ENCODE measurements at places on chromosomes 6 and 20. TPM values are rescaled to one million over a fixed set of nuclear protein-coding genes. Genes with fewer than 3 reads are reported as not detected.

The CALHM6 gene
- total RNA-seq: 0.31 TPM

The TINAG gene
- total RNA-seq: not detected

The PEX6 gene
- total RNA-seq: 27.5 TPM

The FLRT3 gene
- not detected for total RNA-seq

The SAMD10 gene
- total RNA-seq: 3.2 TPM

The ZFP57 gene
- not detected for total RNA-seq

The RUNX2 gene
- total RNA-seq: 7.4 TPM

The SCUBE3 gene
- 39.2 TPM for total RNA-seq

DNA sequence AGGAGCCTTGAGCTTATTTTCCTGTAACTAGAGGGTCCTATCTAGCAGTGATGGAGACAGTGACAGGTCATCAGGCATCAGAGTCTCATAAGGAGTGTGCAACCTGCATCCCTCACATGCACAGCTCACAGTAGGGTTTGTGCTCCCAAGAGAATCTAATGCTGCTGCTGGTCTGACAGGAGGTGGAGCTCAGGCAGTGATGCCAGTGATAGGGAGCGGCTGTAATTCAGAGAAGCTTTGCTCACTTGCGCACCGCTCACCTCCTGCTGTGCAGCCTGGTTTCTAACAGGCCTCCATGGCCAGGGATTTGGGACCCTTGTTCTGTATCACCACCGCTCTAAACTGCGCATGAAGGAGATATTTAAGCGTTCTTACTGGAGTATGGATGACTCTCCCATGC, 5.3 kb downstream of the KIF25 start:
- H3K27ac ChIP-seq: no peak overlapping the region
- peaks cover 13% of the 10 kb centered on the region for H3K4me1 ChIP-seq
- peaks cover 27% of the 10 kb centered on the region for H3K27me3 ChIP-seq
- H3K36me3 ChIP-seq: no peaks in the 10 kb centered on the region
- H3K4me3 ChIP-seq: no peak overlapping the region
- DNase-seq: no peak

GRCh38 chr6:16533210-16533609, 228.1 kb downstream of the ATXN1 start:
- no peaks in the 10 kb centered on the region for H3K27me3 ChIP-seq
- H3K4me1 ChIP-seq: peaks cover 20% of the 10 kb centered on the region
- no peaks in the 10 kb centered on the region for H3K36me3 ChIP-seq
- peak overlapping the region; percentile 65 for H3K27ac ChIP-seq
- H3K4me3 ChIP-seq: no peak overlapping the region
- DNase-seq: no peak

- peaks cover 4% of the 10 kb centered on the region for H3K27me3 ChIP-seq
- no peaks in the 10 kb centered on the region for H3K36me3 ChIP-seq
- DNase-seq: no peak
Measured at GRCh38 chr6:37104824-37105147, 65.2 kb upstream of the PIM1 start.

- peaks cover 5% of the 10 kb centered on the region for H3K27me3 ChIP-seq
- no peak overlapping the region for H3K27ac ChIP-seq
- no peak overlapping the region for H3K4me3 ChIP-seq
Measured at GRCh38 chr6:13273931-13274706, 54.2 kb downstream of the TBC1D7 start.

DNA sequence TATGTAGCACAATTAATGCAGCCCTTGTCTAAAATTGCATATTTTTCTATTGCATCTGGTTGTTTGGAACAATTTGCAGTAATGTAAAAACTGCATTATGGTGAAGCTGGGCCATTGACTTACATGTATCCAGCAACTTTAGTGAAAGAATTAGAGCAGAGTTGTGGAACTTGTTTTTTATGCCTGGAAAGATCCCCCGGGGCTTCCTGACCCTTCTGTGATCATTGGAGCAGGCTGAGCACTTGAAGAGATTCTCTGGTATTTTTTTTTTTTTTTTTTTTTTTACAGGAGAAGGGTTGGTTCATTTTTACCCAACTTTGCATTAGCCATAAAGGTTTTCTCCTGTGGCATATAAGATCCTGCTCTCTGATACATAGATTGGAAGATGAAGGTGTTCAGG, 45.0 kb downstream of the LIN28B start:
- H3K27me3 ChIP-seq: peaks cover 6% of the 10 kb centered on the region
- H3K4me3 ChIP-seq: no peak overlapping the region
- H3K36me3 ChIP-seq: no peaks in the 10 kb centered on the region
- no peak for DNase-seq
- no peaks in the 10 kb centered on the region for H3K4me1 ChIP-seq
- no peak overlapping the region for H3K27ac ChIP-seq

DNA sequence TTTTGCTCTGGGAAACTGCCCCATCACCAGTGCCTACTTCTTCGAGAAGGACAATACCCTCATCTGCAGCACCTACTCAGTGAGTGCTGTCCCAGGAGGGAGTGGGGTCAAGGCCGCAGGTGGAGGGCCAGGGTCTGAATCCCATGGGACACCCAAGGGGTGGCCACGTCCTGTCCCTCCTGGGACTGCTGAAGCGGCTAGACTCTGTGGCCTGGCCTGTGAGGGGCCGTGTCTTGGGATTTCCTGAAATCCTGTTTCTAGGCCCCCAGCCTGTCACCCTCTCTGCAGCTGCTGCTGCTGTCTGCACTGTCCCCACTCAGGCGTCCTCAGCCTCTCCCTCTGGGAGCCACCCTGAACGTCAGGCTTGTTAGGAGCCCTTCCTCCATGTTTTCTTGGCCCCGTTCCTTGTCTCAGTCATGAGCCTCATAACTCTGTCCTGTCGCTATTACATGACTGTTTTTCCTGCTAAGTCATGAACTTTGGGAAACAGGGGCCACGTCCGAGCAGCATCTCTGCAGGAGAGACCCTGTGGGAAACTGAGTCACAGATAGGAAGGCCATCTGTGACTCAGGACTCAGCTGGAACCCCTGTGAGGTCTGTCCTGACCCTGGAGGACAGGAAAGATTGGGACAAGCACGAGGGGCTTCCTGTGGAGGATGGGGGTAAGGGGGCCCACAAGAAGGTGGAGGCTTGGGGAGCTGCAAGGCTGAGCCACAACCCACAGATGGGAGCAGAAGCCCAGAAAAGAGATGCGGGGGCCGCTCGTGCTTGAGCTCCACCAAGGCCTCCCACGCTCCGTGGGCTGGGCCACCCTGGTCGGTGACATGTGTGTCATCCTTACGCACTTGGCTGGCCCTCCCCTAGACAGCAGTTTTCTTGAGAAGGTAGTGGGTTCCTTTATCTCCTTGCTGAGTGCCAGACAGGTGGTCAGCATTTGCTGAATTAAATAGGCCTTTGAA, 49.9 kb downstream of the EFCAB8 start:
- no peak overlapping the region for H3K4me3 ChIP-seq
- no peaks in the 10 kb centered on the region for H3K4me1 ChIP-seq
- H3K36me3 ChIP-seq: no peaks in the 10 kb centered on the region
- H3K27ac ChIP-seq: no peak overlapping the region

DNA sequence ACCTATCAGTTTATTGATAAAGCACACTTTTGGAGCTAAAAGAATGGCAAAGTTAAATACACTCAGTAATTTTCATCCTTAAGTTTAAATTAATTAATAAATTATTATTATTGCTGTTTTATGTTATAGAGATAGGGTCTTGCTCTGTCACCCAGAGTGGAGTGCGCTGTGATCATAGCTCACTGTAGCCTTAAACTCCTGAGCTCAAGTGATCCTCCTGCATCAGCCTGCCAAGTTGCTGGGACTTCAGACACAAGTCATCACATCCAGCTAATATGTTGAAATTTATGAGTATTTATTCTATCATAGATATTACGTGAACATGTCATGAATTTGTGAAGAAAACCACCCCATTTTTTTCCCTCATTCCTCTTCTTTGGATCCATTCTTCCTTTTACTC, 64.2 kb downstream of the GJA1 start:
- H3K27ac ChIP-seq: no peak overlapping the region
- H3K4me1 ChIP-seq: peaks cover 17% of the 10 kb centered on the region
- DNase-seq: no peak
- H3K36me3 ChIP-seq: no peaks in the 10 kb centered on the region
- peaks cover 2% of the 10 kb centered on the region for H3K27me3 ChIP-seq
- no peak overlapping the region for H3K4me3 ChIP-seq

GRCh38 chr20:11676630-11677287, 240.9 kb upstream of the BTBD3 start:
- DNase-seq: peak; percentile 26
- H3K36me3 ChIP-seq: no peaks in the 10 kb centered on the region
- no peak overlapping the region for H3K27ac ChIP-seq

GRCh38 chr6:43781941-43782704, 12.1 kb downstream of the VEGFA start:
- H3K4me1 ChIP-seq: no peaks in the 10 kb centered on the region
- DNase-seq: no peak
- H3K27ac ChIP-seq: no peak overlapping the region
- H3K36me3 ChIP-seq: peaks cover 27% of the 10 kb centered on the region

GRCh38 chr20:13231031-13231752, 10.1 kb downstream of the ISM1 start:
- peak; percentile 2 for DNase-seq
- no peaks in the 10 kb centered on the region for H3K27me3 ChIP-seq
- no peak overlapping the region for H3K4me3 ChIP-seq

- no peak overlapping the region for H3K27ac ChIP-seq
- H3K27me3 ChIP-seq: no peaks in the 10 kb centered on the region
- DNase-seq: no peak
- no peak overlapping the region for H3K4me3 ChIP-seq
- no peaks in the 10 kb centered on the region for H3K36me3 ChIP-seq
Measured at GRCh38 chr6:42275376-42276033, 57.8 kb upstream of the MRPS10 start.

- H3K27me3 ChIP-seq: no peaks in the 10 kb centered on the region
- peaks cover 5% of the 10 kb centered on the region for H3K36me3 ChIP-seq
- no peak overlapping the region for H3K27ac ChIP-seq
- H3K4me1 ChIP-seq: peaks cover 39% of the 10 kb centered on the region
- no peak for DNase-seq
- no peak overlapping the region for H3K4me3 ChIP-seq
Measured at GRCh38 chr6:142816031-142816430, 128.9 kb downstream of the HIVEP2 start.

- peaks cover 58% of the 10 kb centered on the region for H3K36me3 ChIP-seq
- peaks cover 89% of the 10 kb centered on the region for H3K4me1 ChIP-seq
- no peaks in the 10 kb centered on the region for H3K27me3 ChIP-seq
- no peak for DNase-seq
Measured at GRCh38 chr6:56689114-56689513, 46.4 kb upstream of the DST start.

DNA sequence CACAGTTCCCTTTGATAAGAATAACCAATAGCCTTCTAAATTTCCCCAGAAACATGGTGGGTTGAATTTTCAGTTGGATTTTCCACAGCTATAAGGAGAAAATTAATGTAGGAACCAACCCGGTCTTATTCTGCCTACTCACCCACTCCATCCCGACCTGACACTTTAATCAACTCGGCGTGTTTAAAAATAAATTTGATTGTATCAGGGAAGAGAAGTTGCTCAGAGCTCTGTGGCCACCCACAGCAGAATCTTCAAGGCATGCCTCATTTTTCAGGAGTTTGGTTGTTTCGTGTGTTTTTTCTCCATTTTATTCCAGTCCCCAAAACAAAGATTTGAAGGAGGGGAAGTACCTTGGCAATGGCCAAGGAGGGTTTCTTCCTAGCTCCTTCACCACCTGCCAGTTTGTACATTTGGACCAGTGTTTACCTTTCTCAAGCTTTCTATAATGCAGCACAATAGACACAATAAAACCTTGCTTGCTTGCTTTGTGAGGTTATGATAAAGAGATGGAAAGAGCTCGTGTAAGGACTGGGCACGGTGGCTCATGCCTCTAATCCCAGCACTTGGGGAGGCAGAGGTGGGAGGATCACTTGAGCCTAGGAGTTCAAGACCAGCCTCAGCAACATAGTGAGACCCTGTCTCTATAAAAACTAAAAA, 297.2 kb upstream of the JARID2 start:
- no peak for DNase-seq
- no peaks in the 10 kb centered on the region for H3K4me1 ChIP-seq
- H3K27me3 ChIP-seq: peaks cover 12% of the 10 kb centered on the region
- H3K36me3 ChIP-seq: no peaks in the 10 kb centered on the region

DNA sequence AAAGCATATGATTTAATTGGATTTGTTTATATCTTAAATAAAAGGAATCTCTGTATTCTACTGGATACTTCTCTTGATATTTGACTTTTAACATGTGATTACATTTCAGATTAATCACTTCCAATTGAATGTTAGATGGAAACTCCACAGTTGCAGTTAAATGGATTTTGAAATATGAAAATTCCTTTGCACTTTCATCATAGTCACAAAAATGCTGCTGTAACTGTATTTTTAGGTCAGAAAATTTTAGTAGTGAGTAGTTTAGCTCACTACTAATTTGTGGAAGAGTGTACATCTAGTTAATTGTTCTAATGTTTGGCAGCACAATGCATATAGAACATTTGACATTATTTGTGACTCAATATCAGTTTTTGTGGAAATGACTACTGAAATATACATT, 26.8 kb downstream of the PTCHD4 start:
- no peak overlapping the region for H3K4me3 ChIP-seq
- no peak overlapping the region for H3K27ac ChIP-seq
- DNase-seq: no peak
- H3K27me3 ChIP-seq: no peaks in the 10 kb centered on the region
- peaks cover 38% of the 10 kb centered on the region for H3K4me1 ChIP-seq
- H3K36me3 ChIP-seq: no peaks in the 10 kb centered on the region

GRCh38 chr6:36104836-36105235, 25.5 kb upstream of the MAPK13 start:
- H3K4me3 ChIP-seq: no peak overlapping the region
- peaks cover 7% of the 10 kb centered on the region for H3K4me1 ChIP-seq
- peaks cover 43% of the 10 kb centered on the region for H3K36me3 ChIP-seq
- peaks cover 3% of the 10 kb centered on the region for H3K27me3 ChIP-seq

GRCh38 chr6:5435449-5435848, 174.1 kb downstream of the FARS2 start:
- peaks cover 7% of the 10 kb centered on the region for H3K36me3 ChIP-seq
- DNase-seq: peak; percentile 33
- H3K27me3 ChIP-seq: no peaks in the 10 kb centered on the region
- H3K4me1 ChIP-seq: peaks cover 37% of the 10 kb centered on the region
- peak overlapping the region; percentile 40 for H3K4me3 ChIP-seq

GRCh38 chr20:19453410-19453809, 241.0 kb downstream of the SLC24A3 start:
- no peak overlapping the region for H3K27ac ChIP-seq
- H3K36me3 ChIP-seq: no peaks in the 10 kb centered on the region
- no peak for DNase-seq
- peaks cover 2% of the 10 kb centered on the region for H3K27me3 ChIP-seq

DNA sequence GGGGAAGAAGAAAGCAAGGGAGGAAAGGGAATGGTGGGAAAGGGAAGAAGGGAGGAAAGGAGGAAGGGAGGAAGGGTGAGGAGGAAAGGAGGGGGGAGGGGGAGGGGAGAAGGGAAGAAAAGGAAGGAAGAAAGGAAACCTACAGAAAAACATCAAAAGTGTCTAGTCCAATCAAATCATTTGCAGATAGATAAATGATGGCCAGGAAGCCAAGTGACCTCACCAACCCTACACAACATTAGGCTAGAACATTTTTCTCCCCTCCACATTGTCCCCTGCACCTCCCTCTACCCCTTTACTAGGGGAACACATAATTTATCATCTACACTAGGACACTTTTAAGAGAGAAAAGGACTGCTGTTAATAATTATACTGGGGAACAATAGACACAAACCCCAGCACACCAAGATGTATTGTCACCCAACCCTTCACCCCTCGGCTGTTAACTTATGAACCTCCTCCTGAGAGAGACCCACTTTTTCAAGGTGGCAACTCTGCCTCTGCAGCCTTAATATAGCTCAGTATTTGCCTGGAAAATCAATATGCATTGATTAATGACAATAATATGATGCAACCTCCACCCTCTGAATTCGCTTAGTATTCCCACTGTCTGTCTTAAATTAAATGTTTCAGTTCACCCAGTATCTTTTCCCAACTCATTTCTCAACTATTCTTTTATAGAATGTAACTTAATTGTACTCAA, 231.2 kb downstream of the PTPRT start:
- H3K27ac ChIP-seq: no peak overlapping the region
- DNase-seq: no peak
- no peaks in the 10 kb centered on the region for H3K27me3 ChIP-seq
- no peak overlapping the region for H3K4me3 ChIP-seq
- H3K36me3 ChIP-seq: no peaks in the 10 kb centered on the region
- no peaks in the 10 kb centered on the region for H3K4me1 ChIP-seq
